G401 (cell line): ENCODE measurements at places on chromosomes 2 and 18. TPM values are rescaled to one million over a fixed set of nuclear protein-coding genes. Genes with fewer than 3 reads are reported as not detected.

DNA sequence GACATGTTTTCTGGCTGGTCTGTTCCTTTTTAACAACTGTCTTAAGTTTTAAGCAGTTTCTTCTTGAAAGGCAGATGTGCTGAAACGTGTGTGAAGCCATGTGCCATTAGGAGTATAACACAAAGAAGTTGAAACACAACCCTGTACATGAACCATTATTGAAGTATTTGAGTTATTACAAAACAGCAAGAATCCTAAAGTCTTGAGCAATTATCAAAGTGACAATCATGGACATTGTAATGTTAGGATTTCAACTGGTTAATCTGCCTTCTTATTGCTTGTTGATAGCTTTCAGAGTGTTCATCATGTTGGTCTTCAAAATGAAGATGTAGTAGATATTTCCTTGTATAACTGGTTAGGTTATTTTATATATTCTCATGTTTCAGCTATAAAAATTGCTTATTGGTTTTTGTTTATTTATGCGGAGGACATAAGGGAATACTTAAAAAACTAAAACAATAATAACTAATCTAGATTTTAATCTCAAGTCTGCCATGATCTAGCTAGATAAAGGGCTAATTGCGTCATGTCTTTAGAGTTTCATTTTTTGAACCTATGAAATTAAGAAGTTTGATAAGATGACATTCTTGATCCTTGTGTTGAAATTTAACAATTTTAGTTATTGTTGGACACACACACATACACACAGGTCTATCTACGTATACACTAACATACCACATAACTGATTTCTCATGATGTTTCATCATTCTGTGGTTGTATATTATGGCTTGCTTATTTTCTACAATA lies 21.1 kb downstream of the PPP1R1C start:
- no peak for DNase-seq

GRCh38 chr2:109238580-109238979 lies 109.6 kb downstream of the SH3RF3 start:
- DNase-seq, result no peak

DNA sequence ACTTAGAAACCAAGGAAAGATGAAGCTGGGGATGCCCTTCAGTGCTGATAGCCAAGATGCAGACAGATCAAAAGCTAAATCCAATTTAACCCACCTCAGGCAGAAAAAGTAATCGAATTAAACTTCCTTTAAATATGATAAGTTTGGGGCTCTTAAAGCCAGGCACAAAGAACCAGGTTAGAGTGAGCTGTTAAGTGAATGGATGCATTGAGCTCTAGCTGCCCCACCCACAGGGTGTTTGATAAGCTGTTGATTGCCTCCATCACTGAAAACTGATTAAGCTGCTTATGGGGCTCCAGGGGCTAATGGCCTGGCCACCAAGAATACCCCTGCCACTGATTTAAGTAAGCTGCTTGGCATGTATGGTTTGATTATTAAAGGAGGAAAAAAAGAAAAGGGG lies 119.8 kb downstream of the PLEKHM3 start:
- no peak for DNase-seq

DNA sequence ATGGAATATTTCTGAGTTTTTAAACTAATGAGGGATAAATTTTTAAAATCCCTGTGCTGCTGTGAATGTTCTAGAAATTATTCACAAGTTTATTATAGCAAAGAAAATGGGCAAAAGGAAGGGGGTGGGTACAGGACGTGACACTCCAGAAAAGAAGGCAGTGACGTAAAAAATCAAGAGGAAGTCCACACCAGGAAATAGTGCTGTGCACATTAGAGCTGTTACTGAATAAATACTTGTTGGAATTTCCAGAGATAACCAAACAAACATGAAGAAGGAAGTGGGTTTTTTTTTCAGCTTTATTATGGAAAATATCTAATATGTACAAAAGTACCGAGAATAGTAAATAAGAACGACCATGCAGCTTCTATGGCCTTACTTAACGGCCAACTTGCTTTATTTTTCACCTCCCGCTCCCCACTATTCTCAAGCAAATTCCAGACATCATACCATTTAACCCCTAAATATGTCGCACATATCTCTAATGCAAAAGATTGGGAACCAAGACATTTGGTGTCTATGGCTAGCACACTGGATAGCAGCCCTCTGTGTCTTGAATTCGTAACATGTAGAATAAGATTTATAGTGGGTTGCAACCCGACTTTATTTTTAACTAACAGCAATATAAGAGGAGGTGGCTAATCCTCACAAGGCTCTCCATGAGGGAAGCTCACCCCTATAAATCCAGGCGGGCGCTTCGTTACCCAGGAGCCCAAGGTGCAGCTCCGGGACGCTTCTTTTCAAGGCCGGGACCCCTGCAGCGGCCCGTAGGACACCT lies 580 bp upstream of the NDUFV2 start:
- peak; percentile 49 for DNase-seq

GRCh38 chr18:75319905-75320304 lies 107.6 kb downstream of the SMIM21 start:
- no peak for DNase-seq

GRCh38 chr2:180690611-180691010 lies 289.8 kb upstream of the UBE2E3 start:
- DNase-seq, result no peak

- DNase-seq, result no peak
Observed at GRCh38 chr18:60247103-60247502, 125.5 kb downstream of the MC4R start.

DNA sequence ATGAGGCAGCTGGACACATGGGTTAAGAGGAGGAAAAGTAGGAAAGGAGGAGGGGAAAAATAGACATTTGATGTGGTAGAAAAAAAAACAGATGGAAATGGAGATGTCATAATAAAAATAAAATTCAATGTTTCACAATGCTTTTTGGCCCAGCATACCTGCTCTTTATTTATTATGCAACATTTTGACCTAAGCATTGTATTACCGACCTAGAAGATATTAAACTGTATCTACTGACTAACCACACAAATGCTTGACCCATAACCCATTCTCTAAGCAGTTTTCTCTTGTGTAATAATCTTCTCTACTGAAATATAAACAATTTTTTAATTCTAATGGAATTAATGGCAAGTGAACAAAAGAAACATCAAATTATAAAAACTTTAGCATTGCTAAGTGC lies 362.3 kb downstream of the FBXO15 start:
- DNase-seq, result no peak

- no peak for DNase-seq
Observed at GRCh38 chr18:78368726-78369125, 610.9 kb upstream of the SALL3 start.

DNA sequence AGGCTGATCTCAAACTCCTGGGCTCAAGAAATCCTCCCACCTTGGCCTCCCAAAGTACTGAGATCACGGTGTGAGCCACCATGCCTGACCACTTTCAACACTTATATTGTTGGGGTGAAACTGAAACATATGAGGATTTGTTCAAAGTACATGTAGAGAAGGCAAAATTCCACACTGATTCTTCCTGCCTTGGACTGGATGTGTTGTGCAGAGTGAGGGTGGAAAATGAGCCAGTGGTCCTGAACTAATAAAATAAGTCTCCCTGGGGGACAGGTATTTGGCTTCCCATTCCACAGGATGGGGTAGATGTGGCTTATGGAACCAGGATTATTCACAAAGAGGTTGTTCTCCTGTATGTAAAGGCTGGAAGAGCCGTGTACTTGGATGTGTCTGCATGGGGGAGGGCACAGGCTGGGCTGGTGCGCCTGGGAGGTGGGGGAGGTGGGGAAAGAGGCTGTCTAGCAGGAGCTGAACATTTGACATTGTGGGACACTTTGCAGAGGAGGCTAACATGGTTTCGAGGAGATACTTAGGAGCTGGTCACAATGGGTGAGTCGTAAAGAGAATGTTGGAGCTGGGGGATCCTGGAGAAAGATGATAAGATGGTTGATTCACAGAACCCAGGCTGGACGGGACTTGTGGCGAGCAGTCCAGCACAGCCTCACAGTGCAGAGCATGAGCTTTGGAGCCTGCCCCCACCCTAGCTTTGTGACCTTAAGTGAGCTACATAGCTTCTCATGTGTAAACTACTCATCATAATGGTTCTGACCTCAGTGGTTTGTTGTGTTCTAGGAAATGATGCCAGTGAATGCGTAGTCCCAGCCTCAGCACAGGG lies at the start of gene TXNDC2:
Gene TXNDC2 (plus strand): TSS at position 804 of the 835 bp plus-strand sequence. CDS start 708 bp downstream, outside the sequence.
- DNase-seq, result no peak

DNA sequence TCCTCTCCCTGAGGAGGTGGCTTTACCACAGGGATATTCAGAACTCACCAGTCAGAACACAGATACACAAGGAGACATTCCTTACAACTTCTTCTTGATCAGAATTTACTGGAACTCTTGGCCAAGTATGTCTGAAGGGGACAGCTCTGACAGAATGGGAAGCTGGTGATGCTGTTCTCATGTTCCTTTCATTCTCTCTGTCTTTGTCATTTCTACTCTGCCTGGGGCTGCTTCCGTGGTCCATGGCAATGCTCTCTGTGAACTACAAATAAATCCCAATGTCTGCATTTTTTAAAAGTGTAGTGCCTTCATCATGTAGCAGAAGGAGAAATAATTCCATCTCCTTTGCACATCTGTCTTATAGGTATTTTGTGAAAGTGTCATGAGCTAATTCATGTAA lies 730.3 kb downstream of the CNTNAP5 start:
- DNase-seq, result no peak

DNA sequence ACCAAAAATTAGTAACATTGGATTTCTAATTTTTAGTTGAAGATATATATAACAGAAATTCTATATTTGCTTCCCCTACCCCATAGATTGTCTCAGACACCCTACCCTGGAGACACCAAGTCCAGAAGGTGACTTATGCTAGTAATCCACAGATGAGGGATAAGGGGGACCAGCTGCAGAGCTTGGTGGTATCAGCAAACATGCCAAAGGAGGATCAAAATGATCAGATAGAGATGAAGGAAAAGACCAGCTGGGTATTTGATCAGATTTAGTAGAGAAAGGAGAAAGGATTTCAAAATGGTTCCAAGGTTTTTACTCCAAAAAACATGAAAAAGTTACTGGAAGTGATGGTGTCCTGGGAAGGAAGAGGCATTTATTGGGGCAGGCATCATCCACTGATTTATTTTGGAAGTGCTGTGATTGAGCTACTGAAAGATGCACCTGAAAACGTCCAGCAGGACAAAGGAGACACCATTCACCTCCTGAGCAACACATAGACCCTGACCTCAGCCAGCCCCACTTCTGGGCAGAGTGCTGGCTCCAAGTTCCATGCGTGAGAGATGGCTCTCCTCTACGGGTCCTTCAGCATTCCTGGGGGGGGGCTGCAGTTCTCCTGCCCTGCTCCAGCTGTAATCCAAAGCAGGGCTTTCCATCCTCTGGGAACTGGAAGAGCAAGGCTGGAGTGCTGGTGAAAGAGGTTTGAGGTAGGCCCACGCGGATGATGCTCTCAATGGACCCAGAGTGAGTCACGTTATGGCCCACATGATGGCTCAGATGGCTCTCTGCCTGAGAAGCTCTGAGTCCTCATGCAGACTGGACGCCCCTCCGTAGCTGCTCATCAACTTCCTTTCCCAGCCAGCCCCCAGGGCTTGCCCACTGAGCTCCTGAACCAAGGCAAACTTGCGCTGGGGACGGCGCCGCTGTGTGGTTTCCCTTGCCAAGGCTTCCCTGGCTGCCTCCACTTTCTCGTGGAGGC lies 3.7 kb upstream of the LRRFIP1 start:
- DNase-seq, result no peak

DNA sequence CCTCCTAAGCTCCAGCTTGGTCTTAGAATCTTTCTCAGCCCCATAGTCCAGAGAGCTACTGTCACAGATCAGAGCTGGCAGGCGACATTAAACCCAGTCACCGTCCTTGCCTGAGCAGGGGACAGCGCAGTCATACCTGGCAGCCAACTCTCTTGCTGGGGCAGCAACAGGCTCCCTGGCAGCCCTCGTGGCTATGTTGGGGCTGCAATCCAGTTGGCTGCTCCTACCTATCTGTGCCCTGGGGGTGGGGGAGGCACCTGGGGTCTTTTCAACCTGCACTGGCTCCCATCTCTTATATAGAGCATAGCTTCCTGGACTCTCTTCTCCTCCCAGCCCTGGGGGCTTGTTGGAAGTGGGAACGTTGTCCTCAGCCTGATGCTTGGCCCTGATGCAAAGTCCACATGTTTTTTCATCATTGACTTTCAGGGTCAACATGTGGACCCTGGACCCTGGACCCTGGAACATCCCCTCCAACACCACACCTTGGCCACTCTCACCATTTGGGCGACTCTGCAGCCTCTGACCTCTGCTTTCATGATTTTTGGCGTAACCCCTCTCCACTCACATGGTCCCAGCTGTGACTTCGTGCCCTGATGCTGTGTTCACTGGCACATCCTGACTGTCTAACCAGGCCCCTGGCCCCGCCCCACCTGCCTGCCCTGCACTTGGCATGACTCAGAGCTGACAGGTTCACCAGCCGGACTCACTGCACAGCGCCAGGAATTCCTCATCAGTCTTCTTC lies 45.6 kb downstream of the ATOH8 start:
- DNase-seq, result peak; percentile 48

Gene TCF23
- not detected in 2 replicates for total RNA-seq

Gene CIDEA
- not detected in 2 replicates for total RNA-seq

Gene TMEM169
- 0.12 and 0.37 TPM in 2 replicates for total RNA-seq

Gene CHRNG
- not detected in 2 replicates for total RNA-seq

Gene CRYBA2
- not detected in 2 replicates for total RNA-seq

Gene UGT1A5
- not detected in 2 replicates for total RNA-seq
